HT1080 (cell line): ENCODE measurements at places on chromosomes 7 and 10. TPM values are rescaled to one million over a fixed set of nuclear protein-coding genes. Genes with fewer than 3 reads are reported as not detected.

- DNase-seq: no peak
These were observed 233.5 kb downstream of the XPNPEP1 start for GRCh38 chr10:109689785-109690184.

GRCh38 chr10:130167707-130168106 lies 31.5 kb downstream of the GLRX3 start:
- no peak for DNase-seq

DNA sequence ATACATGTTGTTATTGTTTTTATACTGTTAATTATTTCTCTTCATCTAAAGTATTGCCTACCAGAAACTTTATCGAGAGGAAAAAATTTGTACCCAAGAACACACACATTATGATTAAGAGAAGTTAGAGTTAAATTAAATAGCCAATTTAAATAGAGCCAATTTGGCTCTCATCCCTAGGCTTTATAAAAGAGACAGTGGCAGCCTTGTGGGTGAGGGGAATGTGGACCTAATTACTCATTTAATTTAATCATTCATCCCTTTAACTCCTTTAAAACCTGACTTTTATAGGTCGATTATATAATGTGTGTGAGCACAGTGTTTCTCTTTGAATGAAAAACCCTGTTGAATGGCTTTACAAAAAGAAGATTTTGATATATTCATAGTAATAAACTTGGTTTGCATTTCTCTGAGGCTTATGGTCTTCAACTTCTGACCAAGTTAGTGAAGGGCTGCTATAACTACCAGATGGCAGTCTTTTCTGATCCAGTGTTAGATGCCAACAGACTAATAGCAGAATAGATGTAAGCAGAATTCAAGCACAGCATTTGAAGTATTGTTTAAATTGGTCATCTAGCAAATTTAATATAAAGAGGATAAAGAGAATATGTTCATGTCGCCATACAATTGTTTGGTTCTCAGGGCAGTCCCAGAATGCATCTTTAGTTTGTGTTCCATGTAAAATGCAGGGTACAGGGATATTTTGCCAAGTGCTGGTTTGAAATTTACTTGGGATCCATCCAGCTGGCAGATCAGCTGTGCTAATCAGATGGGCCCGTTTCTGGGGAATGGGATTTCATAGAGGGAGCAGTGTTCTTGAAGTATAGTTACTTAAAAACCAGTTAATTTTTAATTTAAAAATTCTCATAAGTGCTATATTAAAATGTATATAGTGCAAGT lies 25.3 kb downstream of the ADD3 start:
- DNase-seq: no peak

DNA sequence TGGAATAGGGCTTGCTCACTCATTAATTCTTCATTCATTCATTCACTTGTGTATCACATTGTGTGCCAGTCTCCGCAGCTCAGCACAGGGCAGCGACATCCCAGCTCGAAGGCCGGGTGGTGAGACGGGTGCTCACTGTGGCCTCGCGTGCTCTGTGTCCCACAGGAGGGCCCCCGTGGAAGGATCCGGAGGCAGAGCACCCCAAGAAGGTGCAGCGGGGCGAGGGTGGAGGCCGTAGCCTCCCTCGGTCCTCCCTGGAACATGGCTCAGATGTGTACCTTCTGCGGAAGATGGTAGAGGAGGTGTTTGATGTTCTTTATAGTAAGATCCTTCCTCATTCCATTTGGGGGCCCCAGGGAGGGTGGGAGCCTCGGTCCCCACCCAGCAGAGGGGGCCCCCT lies 61.6 kb downstream of the GTF2IRD1 start:
- DNase-seq: no peak

- no peak for DNase-seq
These were observed 28.3 kb downstream of the C10orf120 start for GRCh38 chr10:122671355-122671754.

DNA sequence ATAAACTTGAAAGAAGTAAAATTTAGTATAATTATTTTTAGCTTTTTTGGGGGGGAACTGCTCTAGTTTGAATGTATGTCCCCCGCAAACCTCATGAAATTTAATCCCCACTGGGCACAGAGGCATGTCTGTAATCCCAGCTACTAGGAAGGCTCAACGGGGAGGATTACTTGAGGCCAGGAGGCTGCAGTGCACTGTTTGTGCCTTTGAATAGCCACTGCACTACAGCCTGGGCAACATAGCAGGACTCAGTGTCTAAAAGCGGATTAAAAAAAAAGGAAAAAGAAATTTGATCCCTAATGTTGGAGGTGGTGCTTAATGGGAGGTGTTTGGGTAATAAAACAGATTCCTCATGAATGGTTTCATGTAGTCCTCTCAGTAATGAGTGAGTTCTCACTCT lies 43.1 kb upstream of the PHF14 start:
- DNase-seq: no peak

GRCh38 chr7:100575206-100575631 lies 1.5 kb upstream of the SAP25 start:
- no peak for DNase-seq

DNA sequence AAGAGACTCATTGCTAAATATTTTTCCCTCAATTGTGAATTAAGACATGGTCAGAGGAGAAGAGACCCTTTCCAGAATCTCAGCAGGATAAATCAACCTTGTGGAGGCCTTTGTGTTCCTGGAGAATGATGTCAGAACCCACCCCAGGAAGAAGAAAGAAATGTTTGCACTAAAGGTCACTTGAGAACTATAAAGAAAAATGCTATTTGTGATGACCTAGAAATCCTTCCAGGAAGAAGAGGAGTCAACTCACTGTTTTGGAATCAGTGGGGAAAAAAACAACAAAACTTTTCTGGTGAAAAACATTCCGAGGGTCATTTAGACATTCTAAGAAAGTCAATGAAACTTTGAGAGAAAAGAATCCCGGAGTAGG lies 129.1 kb upstream of the ANKRD1 start:
- DNase-seq: no peak

DNA sequence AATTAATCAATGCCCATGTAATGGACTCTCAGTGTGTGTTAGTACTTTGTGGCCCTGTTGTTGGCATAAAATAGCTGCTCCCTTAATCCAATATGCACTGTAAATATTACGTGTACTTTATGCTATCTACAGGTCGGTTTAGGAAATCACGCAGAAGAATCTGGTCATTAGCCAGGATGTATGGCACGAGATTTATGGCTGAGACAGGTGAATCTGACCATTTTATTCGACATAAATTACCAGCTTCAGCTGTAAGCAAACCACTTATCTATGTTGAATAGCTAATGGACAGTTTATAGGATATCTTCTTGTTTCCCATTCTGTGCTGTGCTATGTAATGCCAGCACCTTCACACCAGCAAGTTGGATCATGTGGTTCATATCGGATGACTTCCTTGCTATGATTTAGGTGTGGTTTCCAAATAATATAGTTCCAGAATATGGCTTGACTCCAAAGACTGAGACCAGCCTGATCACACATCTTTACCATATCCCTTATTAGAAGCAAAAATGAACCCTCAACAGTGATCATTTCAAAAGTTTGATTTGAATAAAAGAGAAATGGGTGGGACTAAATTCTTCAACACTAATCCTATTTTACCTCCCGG lies 301.4 kb downstream of the AHR start:
- DNase-seq: no peak

DNA sequence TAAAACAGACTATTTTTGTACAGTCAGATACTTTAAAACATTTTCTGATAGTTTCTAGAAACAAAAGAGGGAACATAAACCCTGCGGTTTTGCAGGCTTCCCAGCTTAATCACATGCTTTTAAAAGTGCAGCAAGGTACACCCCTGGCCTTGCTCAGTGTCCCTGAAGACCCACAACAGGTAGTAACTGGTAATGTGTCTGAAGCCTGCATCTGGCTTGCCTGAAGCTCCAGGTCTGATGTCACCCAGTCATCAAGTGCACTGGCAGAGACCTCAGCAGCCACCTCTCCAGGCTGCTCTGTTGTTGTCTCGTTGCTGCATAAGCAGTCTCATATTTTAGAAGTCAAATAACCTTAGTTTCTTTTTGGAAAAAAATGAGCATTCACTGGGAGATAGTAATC lies 376.1 kb upstream of the MTPN start:
- no peak for DNase-seq

DNA sequence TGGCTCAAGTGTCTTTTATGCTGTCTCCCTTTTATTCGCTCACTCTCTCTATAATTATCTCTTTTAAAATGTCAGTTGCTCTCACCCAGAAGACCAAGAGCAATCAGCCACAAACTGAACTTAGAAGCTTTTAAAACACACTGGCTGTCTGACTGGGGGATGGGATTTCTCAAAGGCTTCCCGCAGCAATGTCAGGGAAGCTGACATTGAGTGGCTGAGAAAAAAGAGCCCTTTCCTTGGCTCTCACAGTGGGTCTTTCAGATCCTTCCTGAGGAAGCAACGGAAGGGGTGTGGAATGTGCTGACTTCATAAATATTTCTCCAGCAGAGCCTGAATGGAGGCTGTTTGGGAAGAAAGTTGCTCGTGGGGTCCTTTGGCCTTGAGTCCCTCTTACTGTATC lies 445.7 kb upstream of the C7orf33 start:
- DNase-seq: no peak

Gene GOLGA7B
- total RNA-seq: 0.33 and 0.39 TPM in 2 replicates
